Stomach (tissue), 19 donors: ENCODE measurements at places on chromosomes 6 and 20. TPM values are rescaled to one million over a fixed set of nuclear protein-coding genes. Genes with fewer than 3 reads are reported as not detected.

GRCh38 chr6:5786969-5787720 lies 219.6 kb downstream of the NRN1 start:
- H3K4me3 ChIP-seq = no peak overlapping the region
- no peaks in the 10 kb centered on the region for H3K36me3 ChIP-seq
- DNase-seq = no peak
- no peak overlapping the region for H3K27ac ChIP-seq
- H3K27me3 ChIP-seq = no peaks in the 10 kb centered on the region

DNA sequence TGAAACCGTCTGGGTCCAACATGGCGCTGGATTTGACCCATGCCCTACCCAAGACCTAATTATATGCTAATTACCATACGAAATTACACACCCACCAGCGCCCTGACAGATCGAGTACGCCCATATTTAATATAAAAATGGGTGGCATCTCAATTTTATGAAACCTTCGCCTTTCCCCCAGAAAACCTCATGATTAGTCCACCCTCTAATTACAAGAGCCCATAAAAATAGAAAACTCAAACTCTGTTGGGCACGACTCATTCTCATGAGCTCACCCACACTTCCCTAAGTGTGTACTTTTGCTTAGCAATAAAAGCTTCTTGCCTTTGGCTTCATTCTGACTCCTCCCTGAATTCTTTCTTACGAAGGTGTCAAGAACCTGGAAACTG lies 136.4 kb downstream of the OR2B2 start:
- H3K36me3 ChIP-seq = no peaks in the 10 kb centered on the region
- no peak for DNase-seq
- H3K4me3 ChIP-seq = no peak overlapping the region
- H3K27ac ChIP-seq = no peak overlapping the region
- H3K27me3 ChIP-seq = no peaks in the 10 kb centered on the region
- H3K4me1 ChIP-seq = peaks cover 24% of the 10 kb centered on the region

Gene FOXQ1
- 13.4 TPM for total RNA-seq

GRCh38 chr6:156875062-156875461 lies 97.9 kb downstream of the ARID1B start:
- no peak overlapping the region for H3K27ac ChIP-seq
- H3K27me3 ChIP-seq = no peaks in the 10 kb centered on the region
- H3K4me1 ChIP-seq = peaks cover 28% of the 10 kb centered on the region

DNA sequence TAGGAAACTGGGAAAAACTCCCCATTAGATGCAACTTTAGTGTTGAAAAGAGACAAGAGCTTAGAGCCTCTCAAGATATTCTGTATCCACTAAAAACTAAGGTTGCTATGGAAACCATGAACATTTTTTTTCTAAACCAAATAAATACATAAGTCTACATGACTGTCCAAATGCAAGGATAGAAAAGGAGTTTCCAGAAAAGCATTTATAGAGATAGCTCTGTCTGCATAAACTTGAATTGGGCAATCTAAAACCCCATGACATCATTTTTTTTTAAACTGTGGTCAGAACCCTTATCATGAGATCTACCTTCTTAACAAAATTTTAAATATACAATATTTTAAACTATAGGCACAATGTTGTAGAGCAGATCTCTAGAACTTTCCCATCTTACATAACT lies 36.4 kb upstream of the FAM83B start:
- no peaks in the 10 kb centered on the region for H3K27me3 ChIP-seq
- no peak overlapping the region for H3K4me3 ChIP-seq
- no peak overlapping the region for H3K27ac ChIP-seq
- H3K4me1 ChIP-seq = peaks cover 4% of the 10 kb centered on the region
- no peak for DNase-seq
- no peaks in the 10 kb centered on the region for H3K36me3 ChIP-seq

GRCh38 chr6:5438922-5439584 lies 177.7 kb downstream of the FARS2 start:
- H3K27me3 ChIP-seq = no peaks in the 10 kb centered on the region
- H3K27ac ChIP-seq = no peak overlapping the region
- H3K36me3 ChIP-seq = no peaks in the 10 kb centered on the region
- DNase-seq = no peak
- H3K4me1 ChIP-seq = no peaks in the 10 kb centered on the region

Gene TBX18
- total RNA-seq = not detected

GRCh38 chr20:53642196-53643030 lies 48.8 kb upstream of the ZNF217 start:
- no peaks in the 10 kb centered on the region for H3K36me3 ChIP-seq
- DNase-seq = peak; percentile 58
- no peak overlapping the region for H3K4me3 ChIP-seq
- H3K27ac ChIP-seq = peak overlapping the region; percentile 91
- H3K4me1 ChIP-seq = peaks cover 6% of the 10 kb centered on the region

Gene RNF182
- total RNA-seq = not detected

- peaks cover 48% of the 10 kb centered on the region for H3K4me1 ChIP-seq
- H3K27me3 ChIP-seq = peaks cover under 1% of the 10 kb centered on the region
- no peak overlapping the region for H3K4me3 ChIP-seq
- H3K36me3 ChIP-seq = peaks cover 13% of the 10 kb centered on the region
- no peak for DNase-seq
Measured at GRCh38 chr20:23631981-23632710, 5.6 kb downstream of the CST3 start.

- H3K36me3 ChIP-seq = no peaks in the 10 kb centered on the region
- peak overlapping the region; percentile 75 for H3K4me3 ChIP-seq
- no peak overlapping the region for H3K27ac ChIP-seq
Measured at GRCh38 chr20:40686434-40686882, 2.6 kb downstream of the MAFB start.

Gene STX11
- total RNA-seq = 10.3 TPM

Gene APOM
- not detected for total RNA-seq

- H3K36me3 ChIP-seq = no peaks in the 10 kb centered on the region
- H3K4me3 ChIP-seq = no peak overlapping the region
- H3K4me1 ChIP-seq = peaks cover 40% of the 10 kb centered on the region
- H3K27me3 ChIP-seq = no peaks in the 10 kb centered on the region
Measured at GRCh38 chr20:35766843-35767242, 5.0 kb upstream of the PHF20 start.

DNA sequence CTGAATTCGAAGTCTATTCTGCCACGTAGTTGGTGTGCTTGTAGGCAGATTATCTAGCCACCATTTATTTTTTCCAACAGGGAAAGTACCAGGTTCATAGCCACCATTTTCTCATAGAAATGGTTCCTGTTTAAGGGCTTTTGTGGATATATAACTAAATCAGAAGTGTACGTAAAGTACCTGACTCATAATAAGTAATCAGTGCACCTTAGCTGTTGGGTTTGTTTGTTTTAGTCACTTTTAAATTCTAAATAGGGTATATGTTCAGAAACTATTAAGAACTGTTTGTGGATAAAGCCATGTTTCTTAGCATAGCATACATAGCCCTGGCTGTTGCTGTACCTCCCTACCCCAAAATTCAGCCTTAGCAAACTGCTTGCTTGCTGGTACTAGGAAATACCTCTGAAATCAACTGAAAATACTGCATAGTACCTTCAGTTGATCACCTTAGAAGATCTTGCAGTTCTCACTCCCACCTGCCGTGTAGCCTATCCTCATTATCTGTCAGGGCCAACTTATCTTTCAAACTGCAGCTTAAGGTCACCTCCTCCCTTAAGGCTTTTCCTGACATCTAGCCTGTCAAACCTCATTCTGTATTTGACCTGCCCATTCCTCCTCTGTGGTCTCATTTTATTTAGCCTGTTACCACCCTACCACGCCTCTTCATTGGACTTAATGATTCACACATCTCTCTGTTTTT lies 44.6 kb upstream of the COL10A1 start:
- H3K36me3 ChIP-seq = no peaks in the 10 kb centered on the region
- H3K4me1 ChIP-seq = no peaks in the 10 kb centered on the region
- no peak for DNase-seq
- no peak overlapping the region for H3K27ac ChIP-seq
- no peaks in the 10 kb centered on the region for H3K27me3 ChIP-seq
- no peak overlapping the region for H3K4me3 ChIP-seq

Gene CCR6
- not detected for total RNA-seq

GRCh38 chr20:46946796-46947195 lies 52.2 kb downstream of the EYA2 start:
- no peaks in the 10 kb centered on the region for H3K36me3 ChIP-seq
- H3K27me3 ChIP-seq = no peaks in the 10 kb centered on the region
- H3K27ac ChIP-seq = no peak overlapping the region
- no peak for DNase-seq

DNA sequence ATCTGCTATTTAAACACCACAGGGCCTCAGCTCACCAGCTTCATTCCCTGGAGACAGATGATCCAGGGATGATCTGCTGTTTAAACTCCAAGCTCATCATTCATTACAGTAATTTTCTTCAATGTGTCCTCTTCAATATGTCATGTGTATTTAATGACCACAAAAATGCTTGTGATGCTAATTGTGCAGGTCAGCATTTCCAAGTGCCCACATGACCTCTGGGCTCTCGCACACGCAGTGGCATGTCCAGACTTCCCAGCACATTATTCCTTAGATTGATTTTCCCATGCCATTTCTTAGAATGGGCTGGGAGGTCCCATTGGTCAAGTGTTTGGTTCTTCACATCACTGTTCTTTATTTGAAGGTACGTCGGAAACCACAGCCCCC lies 434.4 kb downstream of the HAO1 start:
- no peaks in the 10 kb centered on the region for H3K36me3 ChIP-seq
- H3K27ac ChIP-seq = no peak overlapping the region
- H3K4me3 ChIP-seq = no peak overlapping the region
- H3K27me3 ChIP-seq = no peaks in the 10 kb centered on the region
- peak; percentile 6 for DNase-seq

GRCh38 chr6:144823131-144823530 lies 538.0 kb downstream of the UTRN start:
- no peak overlapping the region for H3K4me3 ChIP-seq
- DNase-seq = no peak
- no peaks in the 10 kb centered on the region for H3K4me1 ChIP-seq
- H3K27me3 ChIP-seq = no peaks in the 10 kb centered on the region
- peaks cover 16% of the 10 kb centered on the region for H3K36me3 ChIP-seq

Gene COL9A3
- total RNA-seq = not detected
